ENCODE measurements at places on chromosomes 13 and 19.
A peak's percentile ranks its signal among the peaks of the same experiment; 100 is the strongest.

DNA sequence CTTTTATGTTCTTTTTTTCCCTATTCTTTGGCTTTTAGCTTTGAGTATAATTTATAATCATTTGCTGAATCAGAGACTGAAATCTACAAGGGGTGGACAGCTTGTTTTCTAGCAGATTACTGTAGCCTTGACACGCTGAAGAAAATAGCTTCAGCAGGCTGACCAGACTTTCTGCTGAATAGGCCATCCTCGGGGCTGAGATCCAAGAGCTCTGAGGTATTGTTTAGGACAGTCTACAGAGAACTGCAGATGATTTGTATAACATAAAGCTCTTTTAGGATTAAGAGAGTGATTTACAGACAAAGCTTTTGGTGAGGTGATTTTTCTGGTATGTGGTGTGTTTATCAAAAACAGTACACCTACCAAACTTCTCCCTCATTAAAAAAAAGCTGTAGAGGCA is 16.8 kb downstream of the POLR1D start:
- peak; percentile 60 for DNase-seq

GRCh38 chr19:6803036-6803404 is 30.5 kb downstream of the VAV1 start:
- DNase-seq, result no peak

GRCh38 chr13:30435911-30436451 is 13.7 kb downstream of the UBE2L5 start:
- no peak for DNase-seq

DNA sequence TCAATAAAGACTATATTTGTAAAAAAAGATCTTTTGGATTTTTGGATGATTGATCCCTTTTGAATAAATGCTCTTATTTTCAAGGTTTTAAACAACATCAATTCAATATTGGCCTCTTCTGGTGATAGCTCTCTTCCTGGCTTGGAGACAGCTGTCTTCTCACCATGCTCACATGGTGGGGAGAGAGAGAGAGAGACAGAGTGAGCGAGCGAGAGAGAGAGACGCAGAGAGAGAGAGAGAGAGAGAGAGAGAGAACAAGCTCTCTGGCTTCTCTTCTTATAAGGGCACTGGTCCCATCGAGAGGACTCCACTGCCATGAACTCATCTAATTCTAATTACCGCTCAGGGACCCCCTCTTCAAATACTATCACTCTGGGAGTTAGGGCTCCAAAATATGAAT is 32.1 kb upstream of the FARP1 start:
- no peak for DNase-seq

GRCh38 chr13:97413694-97414093 is 20.3 kb upstream of the RAP2A start:
- no peak for DNase-seq

DNA sequence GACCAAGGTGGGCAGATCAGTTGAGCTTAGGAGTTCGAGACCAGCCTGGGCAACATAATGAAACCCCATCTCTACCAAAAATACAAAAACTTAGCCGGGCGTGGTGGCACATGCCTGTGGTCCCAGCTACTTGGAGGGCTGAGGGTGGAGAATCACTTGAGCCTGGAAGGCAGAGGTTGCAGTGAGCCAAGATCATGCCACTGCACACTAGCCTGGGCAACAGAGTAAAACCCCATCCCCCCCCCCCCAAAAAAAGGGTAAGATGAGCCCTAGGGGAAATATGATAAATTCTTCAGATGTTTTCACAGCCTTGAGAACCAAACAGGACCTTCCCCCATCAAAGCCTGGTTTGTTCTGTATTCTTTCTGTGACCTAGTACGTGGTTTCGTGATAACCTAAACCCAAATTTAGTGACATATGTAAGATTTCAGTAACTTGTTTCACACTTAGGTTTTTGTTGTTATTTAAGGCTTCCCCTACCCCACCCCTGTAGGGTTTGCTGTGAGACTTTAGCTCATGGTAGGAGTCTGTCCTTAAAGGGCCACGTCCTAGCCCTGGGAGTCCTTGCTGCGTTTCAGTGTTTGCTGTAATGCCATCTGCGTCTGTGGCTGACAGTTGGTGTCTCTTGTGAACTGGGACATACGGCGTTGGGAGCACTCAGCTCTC is 49.6 kb downstream of the MYO9B start:
- DNase-seq, result peak; percentile 39

DNA sequence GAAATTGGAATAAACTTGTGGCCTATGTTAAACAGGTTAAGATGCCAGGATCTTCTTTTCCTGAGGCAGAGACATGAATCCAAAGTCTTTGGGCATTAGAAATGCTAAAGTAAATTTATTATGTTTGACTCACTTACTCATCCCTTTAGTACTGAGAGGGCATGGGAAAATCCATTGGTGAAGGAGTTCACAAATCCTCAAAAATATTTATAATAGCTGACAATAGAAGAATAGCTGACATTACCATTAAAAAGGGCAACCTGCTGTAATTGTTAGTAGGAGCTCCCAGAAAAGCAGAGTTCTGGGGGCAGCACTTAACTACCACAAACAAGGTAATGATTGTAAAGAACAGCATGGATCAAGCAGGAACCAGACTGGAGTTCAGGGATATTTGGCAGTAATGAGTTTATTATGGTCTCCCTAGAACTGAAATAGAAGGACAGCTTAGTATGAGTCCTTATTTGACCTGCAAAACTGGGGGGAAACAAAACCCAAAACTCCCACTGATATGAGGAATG is 285.8 kb upstream of the KLHL1 start:
- DNase-seq, result no peak

DNA sequence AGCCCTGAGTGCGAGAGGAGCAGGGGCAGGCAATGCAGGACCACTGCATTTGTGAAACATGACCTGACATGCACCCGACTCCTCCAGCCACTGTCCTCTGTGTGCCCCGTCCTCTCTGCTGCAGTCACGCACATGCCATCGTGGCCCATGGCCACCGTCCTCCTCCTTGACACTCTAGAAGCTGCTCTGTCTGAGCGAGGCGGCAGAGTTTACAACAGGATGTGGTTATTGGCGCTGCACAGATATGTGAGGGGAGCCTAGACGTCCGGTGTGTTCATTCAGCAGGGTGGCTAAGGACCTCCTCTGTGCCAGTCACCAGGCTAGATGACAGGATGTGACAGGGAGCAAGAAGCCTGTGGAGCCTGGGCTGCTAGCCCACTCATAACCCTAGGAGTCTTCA is 277.8 kb downstream of the FOXO1 start:
- peak; percentile 47 for DNase-seq

GRCh38 chr19:409516-410242 is 732 bp upstream of the C2CD4C start:
- DNase-seq, result peak; percentile 4

DNA sequence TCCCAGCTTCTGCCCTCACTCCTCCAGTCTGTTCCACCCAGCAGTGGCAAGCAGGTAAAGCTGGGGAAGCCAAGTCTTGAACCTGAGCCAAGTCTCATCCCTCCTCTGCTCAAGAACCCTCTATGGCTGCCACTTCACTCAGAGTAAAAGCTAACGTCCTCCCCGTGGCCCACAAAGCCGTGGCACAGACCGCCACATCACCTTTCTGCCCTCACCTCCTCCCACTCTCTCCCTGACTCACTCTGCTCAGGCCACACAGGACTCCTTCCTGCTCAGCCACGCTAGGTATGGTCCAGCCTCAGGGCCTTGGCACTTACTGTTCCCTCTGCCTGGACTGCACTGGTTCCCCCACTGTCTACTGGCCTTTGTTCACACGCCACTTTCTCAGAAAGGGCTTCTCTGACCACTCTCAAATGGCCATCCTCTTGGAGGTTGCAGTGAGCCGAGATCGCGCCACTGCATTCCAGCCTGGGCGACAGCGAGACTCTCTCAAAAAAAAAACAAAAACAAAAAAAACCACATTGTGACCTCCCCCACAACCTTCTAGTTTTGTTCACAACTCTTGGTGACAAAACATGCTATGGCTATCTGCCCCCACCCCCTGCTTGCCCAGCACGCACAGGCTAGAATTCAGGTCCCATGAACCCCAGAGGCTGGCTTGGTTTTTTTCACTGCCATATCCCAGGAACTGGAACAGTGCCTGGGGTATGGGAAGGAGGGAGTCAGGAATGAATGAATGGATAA is 15.8 kb downstream of the NDUFB7 start:
- DNase-seq, result peak; percentile 43

GRCh38 chr13:85212692-85213091 is 586.5 kb downstream of the SLITRK6 start:
- no peak for DNase-seq

DNA sequence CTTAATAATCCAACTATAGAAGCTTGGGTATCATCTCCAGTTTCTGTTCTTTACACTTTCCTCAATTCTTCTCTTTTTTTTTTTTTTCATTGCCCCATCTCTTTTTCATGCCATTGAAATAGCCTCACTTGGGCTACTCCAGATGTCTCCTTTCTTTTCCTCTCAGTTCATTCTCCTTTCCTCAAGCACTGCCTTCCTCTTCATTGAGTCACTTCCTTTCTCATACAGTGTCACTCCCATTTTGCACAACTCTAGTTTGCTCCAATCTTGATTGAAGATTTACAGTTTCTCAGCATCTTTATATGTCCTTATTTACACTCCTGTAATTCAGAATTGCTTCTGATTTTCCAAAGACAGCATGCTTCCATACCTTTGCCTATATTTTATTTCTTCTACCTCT is 61.3 kb downstream of the IPO5 start:
- DNase-seq, result peak; percentile 82

GRCh38 chr13:41268764-41269163 is 5.4 kb upstream of the MTRF1 start:
- DNase-seq, result peak; percentile 24

DNA sequence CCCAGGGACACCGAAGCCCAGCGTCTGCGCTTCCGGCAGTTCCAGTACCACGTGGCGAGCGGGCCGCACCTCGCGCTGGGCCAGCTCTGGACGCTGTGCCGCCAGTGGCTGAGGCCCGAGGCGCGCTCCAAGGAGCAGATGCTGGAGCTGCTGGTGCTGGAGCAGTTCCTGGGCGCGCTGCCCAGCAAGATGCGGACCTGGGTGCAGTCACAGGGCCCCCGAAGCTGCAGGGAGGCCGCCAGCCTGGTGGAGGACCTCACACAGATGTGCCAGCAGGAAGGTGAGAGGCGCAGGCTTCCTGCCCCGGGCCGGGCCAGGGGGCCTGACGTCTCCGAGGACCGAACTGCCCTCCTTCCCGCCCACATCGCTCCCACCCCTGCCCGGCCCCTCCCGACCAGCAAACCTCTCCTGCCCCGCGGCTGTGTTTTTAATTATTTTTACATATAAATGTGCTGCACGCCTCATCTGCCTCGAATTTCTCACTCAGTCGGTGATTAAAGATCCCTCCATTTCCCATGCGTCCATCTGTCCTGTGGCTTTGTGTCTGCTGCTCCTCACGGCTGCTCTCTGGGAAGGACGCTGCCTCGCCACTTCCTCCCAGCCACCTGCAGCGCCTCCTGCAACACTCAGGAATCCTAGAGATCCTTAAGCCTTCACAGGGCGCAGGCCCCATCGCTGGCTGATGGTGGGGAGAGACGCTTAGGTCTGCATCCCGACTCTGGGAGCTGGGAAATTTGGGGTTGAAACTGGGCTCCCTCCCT is 4.3 kb downstream of the ZSCAN1 start:
- no peak for DNase-seq

DNA sequence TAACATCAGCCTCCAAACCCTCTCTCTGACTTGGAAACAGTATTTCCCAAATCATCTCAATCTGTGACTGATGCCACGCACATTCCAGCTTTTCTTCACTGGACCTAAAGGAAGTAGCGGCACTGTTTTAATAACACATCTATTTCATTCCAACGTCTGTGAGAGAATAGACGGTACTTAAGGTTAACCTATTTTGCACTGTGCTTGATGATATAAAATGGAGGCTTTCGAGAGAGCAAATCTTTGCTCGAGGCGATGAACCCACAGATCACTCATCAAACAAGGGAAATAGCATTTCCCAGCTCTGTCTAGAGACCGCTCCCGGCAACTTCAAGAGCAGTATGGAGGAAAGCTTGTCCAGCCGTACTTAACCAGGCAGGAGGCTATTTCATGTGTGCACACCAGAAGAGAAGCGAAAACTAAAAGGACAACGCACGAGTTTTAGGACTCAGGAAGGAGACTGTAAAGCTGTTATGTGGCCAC is 2.9 kb downstream of the UBL3 start:
- DNase-seq, result peak; percentile 59

DNA sequence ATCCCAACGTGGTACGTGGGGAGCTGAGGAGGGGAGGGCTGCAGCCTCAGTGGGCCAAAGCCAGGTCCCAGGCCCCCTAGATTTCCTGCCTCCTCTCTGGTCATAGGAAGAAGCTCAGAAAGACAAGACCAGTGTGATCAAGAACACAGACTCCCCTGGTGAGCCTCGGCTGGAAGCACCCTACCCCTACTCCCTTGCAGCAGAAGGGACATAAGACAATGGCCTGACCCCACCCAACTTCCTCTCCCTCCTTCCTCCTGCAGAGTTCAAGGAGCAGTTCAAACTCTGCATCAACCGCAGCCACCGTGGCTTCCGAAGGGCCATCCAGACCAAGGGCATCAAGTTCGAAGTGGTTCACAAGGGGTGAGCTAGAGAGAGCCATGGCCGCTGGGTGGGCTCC is 11.5 kb downstream of the PODNL1 start:
- no peak for DNase-seq

- peak; percentile 39 for DNase-seq
Measured at GRCh38 chr19:48962029-48962848, 2.9 kb upstream of the FTL start.

- DNase-seq, result no peak
Measured at GRCh38 chr19:36488846-36489117, 579 bp downstream of the ZNF566 start.

DNA sequence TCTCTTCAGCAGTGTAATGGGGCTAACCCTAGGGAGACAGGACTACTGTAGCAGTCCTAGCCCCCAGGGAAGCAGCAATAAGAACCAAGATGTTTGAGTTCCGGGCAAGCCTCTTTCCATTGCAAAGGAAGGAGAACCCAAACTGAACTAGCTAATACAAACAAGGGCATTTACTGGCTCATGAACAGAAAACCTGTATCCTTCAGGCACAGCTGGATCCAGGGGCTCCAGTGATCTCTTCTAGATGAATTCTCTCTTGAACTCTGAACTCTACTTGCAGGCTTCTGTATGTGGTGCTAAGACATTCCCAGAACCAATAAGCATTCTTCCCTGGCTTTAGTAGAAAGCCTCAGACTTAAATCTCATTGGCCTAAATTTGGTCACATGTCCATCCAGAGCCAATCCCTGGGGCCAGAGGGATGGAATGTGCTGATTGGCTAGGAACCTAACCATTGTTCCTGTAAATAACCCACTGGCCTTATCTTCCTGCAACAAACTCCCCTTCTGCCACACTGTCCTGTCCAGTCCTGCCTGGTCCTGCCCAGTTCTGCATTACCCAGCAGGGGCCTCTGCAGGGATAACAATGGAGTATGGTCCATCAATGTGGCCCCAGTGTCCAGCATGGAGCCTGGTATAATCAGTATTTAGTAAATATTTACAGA is 3.9 kb upstream of the PODNL1 start:
- peak; percentile 12 for DNase-seq

DNA sequence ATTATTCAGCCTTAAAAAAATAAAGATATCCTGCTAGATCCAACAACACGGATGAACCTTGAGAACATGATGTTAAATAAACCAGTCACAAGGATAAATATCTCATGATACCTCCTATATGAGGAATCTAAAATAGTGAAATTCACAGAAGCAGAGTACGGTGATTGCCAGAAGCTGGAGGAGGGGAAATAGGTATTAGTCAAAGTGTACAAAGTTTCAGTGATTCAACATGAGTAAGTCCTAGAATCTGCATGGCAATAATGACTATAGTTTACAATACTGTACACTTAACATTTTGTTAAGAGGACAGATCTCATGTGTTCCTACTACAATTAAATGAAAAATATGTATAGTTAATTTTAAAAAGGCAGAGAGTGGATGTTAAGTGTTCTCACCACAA is 206.6 kb upstream of the SLC10A2 start:
- no peak for DNase-seq

GRCh38 chr19:45782162-45782691 is at the start of gene DMPK:
TSS of gene DMPK (minus strand) at chr19:45782490. CDS start at chr19:45782352, 138 bp downstream.
- no peak for DNase-seq

Data from choroid plexus epithelial cell (primary cell).